ENCODE measurements at places on chromosomes 16 and 17.

- DNase-seq, result no peak
Measured at GRCh38 chr17:77973953-77974352, 15.4 kb downstream of the TNRC6C start.

DNA sequence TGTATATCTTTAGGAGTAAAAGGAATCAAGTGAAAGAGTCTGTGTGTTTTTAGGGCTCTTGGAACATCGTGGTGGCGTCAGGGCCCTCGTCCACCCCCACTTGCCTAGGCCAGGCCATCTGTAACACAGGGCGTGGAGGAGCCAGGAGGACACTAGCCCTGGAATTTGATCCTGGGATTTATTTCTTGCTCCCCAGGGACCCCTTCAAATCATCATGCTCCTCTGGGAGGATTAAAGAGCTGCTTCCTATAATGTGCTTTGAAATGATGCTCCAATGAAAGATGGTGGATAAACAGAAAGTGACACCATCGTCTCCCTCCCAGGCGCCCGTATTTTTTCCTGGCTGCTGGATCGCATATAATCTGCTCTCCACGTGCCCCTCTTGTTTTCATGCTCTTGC is 113.3 kb downstream of the AATF start:
- DNase-seq, result no peak

- DNase-seq, result peak; percentile 80
Measured at GRCh38 chr16:82995924-82996441, 369.2 kb downstream of the CDH13 start.

DNA sequence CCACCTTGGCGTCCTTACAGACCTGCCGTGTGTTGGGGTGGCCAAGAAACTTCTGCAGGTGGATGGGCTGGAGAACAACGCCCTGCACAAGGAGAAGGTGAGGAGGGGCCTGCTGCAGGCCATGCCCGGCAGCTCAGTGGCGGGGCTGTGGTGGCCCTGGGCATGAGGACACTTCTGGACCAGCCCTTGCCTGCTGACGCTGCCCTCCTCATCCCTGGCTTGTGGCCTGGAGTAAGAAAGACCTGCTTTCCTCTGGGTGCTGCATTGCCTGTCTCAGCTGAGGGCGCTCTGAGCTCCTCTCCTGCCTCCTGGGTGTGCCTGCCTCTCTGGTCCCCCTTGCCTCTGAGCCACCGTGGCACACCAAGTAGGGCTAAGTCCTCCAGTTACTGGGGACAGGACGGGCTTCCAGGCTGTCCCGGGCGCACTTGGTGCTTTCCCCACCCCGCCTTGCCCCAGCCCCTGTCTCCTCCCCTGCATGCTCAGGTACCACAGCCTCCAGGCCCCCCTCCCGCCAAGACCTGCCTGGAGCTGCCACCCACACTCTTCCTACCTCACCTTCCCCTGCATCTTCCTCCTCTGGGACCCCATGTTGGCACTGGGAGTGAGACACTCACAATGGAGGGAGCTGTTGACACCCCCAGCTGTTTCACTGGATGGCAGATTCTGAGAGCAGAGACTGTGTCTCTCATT is 8.7 kb downstream of the ENDOV start:
- DNase-seq, result no peak

- peak; percentile 33 for DNase-seq
Measured at GRCh38 chr17:79075446-79075750, 774 bp downstream of the ENGASE start.

DNA sequence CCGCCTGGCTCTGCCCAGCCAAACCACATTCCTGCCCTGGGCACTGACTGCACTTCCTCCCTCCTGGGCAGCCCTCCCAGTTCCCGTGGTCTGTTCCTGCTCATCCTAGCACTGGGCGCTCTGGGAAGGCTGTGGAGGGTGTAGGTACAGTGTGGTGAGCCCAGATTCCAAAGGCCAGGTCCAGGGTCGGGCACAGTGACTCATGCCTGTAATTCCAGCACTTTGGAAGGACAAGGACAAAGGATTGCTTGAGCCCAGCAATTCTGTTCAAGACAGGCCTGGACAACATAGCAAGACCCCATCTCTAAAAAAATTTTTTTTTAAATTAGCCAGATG is 30.6 kb downstream of the C16orf74 start:
- no peak for DNase-seq

GRCh38 chr16:83769397-83770008 is 38.3 kb upstream of the HSBP1 start:
- no peak for DNase-seq

GRCh38 chr16:10940501-10941079 is 1.7 kb downstream of the DEXI start:
- DNase-seq, result no peak

GRCh38 chr17:30568117-30568430 is 90.9 kb downstream of the GOSR1 start:
- DNase-seq, result no peak

- no peak for DNase-seq
Measured at GRCh38 chr17:69516911-69517310, 102.4 kb downstream of the MAP2K6 start.

Data from AG08395 (cell line).